Calu3 (cell line): ENCODE measurements at places on chromosomes 7 and 10. TPM values are rescaled to one million over a fixed set of nuclear protein-coding genes. Genes with fewer than 3 reads are reported as not detected.

The RET gene
- total RNA-seq = 0.07 TPM in 1 of 2 replicates, not detected in the other

The BLVRA gene
- total RNA-seq = 29.8 and 36.4 TPM in 2 replicates

The IKZF5 gene
- total RNA-seq = 5.8 and 9.2 TPM in 2 replicates

The RNF32 gene
- 1.6 and 3.2 TPM in 2 replicates for total RNA-seq

The NPTX2 gene
- total RNA-seq = not detected in 2 replicates

The MAGI2 gene
- 0.52 and 0.64 TPM in 2 replicates for total RNA-seq

DNA sequence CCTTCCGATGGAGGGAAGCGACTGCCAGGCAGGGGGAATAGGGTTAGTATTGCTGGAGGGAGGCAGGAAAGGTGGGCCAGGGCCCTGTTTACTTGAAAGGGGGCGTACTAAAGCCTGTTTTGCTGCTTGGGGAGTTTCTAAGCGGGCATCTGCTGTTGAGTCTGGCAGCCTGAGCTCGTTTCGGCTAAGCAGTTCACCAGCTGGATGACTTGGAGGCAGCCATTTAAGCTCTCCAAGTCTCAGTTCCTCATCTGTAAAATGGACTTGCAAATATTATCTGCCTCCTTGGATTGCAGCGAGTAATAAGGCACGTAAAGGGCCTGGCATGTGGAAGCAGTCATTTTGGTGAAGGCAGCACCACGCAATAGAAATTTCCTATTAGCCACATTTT lies 44.0 kb downstream of the LDB3 start:
- peaks cover 12% of the 10 kb centered on the region for H3K36me3 ChIP-seq
- H3K27ac ChIP-seq = no peak overlapping the region
- peak overlapping the region; percentile 69 for H3K4me3 ChIP-seq
- no peak for DNase-seq
- no peaks in the 10 kb centered on the region for H3K27me3 ChIP-seq

- no peak overlapping the region for H3K4me3 ChIP-seq
- H3K36me3 ChIP-seq = no peaks in the 10 kb centered on the region
- no peaks in the 10 kb centered on the region for H3K4me1 ChIP-seq
- peak; percentile 67 for DNase-seq
- no peaks in the 10 kb centered on the region for H3K27me3 ChIP-seq
These were observed 648.5 kb upstream of the LRRN3 start for GRCh38 chr7:110442381-110442837.

GRCh38 chr10:4576206-4576605 lies 249.8 kb upstream of the AKR1E2 start:
- no peaks in the 10 kb centered on the region for H3K27me3 ChIP-seq
- DNase-seq = no peak
- H3K27ac ChIP-seq = no peak overlapping the region

GRCh38 chr10:93073539-93074146 lies at the start of gene CYP26A1:
TSS of gene CYP26A1 (plus strand) at chr10:93073893. CDS start at chr10:93073935, 42 bp downstream.
- peak; percentile 32 for DNase-seq
- H3K4me1 ChIP-seq = no peaks in the 10 kb centered on the region
- peaks cover 31% of the 10 kb centered on the region for H3K36me3 ChIP-seq
- H3K27me3 ChIP-seq = peaks cover 10% of the 10 kb centered on the region
- peak within 1 kb of the TSS; percentile 81 for H3K4me3 ChIP-seq

- H3K27me3 ChIP-seq = no peaks in the 10 kb centered on the region
- DNase-seq = no peak
- H3K36me3 ChIP-seq = peaks cover 5% of the 10 kb centered on the region
- H3K4me1 ChIP-seq = peaks cover 50% of the 10 kb centered on the region
- H3K4me3 ChIP-seq = no peak overlapping the region
- peak overlapping the region; percentile 14 for H3K27ac ChIP-seq
These were observed 197.4 kb downstream of the AHR start for GRCh38 chr7:17495655-17496394.

DNA sequence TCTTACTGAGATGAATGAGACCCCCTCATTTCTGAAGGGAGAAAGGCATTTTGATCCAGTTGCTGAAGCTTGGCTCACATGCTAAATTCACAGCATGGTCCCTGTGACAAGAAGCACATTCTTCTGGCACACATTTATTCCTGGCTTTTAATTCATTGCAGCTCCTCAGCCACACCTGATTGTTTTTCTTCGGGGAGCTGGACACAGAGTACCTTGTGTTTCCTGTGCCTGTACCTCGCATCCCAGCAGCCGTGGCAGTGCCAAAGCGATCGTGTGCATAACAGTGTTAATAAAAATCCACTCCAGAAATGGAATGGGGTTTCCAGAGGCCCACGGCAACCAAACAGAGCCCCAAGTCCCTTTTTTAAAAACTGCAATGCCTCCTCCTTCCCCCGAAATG lies 615.3 kb upstream of the MGMT start:
- H3K4me3 ChIP-seq = no peak overlapping the region
- no peaks in the 10 kb centered on the region for H3K4me1 ChIP-seq
- no peaks in the 10 kb centered on the region for H3K27me3 ChIP-seq
- DNase-seq = no peak
- no peak overlapping the region for H3K27ac ChIP-seq
- H3K36me3 ChIP-seq = no peaks in the 10 kb centered on the region

DNA sequence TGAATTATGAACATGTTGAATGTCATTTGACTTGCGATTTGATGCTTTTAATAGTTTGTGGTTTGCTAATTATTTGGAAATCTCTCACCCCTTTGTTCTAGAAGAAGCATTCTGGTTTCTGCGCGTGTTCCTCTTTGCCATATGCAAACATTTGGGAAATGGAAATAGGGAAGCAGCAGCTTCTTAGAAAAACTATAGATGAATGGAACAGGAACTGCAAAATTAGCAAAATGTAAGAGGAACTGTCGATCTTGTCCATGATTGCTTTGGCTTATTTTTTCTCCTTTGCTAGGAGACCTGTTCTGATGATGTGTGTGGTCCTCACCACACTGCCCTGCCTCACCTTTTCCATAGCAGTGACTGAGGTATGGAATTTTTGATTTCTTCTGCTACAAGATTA lies 19.0 kb downstream of the TMEM236 start:
- no peaks in the 10 kb centered on the region for H3K36me3 ChIP-seq
- H3K27me3 ChIP-seq = no peaks in the 10 kb centered on the region
- no peak for DNase-seq
- H3K27ac ChIP-seq = no peak overlapping the region

DNA sequence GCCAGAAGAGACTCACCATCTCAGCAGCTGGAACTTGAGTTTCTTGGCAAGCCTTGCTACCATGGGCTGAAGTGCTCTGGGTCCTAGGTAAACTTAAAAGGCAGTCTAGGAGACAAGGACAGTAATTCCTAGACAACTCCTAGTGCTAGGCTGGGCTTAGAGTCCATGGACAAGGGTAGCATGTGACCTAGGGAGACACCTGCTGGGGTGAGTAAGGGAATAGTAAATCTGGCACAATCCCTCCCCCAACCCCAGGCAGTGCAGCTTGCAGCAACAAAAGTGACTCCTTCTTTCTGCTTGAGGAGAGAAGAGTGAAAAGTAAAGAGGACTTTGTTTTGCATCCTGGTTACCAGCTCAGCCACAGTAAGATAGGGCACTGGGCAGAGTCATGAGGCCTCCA lies 316.5 kb upstream of the IMMP2L start:
- no peaks in the 10 kb centered on the region for H3K36me3 ChIP-seq
- no peak overlapping the region for H3K4me3 ChIP-seq
- H3K4me1 ChIP-seq = no peaks in the 10 kb centered on the region
- H3K27me3 ChIP-seq = no peaks in the 10 kb centered on the region
- no peak overlapping the region for H3K27ac ChIP-seq

DNA sequence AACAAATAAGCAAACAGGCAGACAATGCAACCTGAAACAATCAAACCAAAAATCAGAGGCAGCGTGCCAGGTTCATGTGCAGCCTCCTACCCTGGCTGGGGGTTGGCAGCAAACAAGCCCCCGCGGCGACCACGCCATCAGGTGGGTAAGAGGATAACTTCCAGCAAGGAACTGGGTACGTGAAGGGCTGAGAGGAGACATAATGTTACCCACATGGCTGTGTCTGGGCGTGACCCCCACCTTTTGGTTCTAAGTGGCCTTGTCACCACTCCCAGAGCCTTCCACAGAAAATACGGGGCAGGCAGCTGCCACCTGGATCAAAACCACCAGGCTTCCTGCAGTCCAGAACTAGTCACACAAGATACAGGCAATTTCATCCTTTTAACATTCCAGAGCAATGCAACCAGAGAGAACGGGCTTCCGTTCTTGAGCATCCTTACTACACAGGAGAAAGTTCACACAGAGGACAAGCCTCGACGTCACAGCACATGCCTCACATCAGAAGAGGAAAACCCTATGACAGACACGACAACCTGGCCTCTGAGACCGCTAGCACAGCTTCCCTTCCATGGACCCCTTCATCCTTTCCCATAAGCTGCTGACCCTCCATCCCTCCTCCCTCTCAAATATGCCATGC lies 171.0 kb downstream of the GRID1 start:
- H3K27ac ChIP-seq = no peak overlapping the region
- no peak overlapping the region for H3K4me3 ChIP-seq
- H3K4me1 ChIP-seq = no peaks in the 10 kb centered on the region
- H3K27me3 ChIP-seq = peaks cover 98% of the 10 kb centered on the region
